ENCODE measurements at places on chromosomes 3 and 15. TPM values are rescaled to one million over a fixed set of nuclear protein-coding genes. Genes with fewer than 3 reads are reported as not detected.
A peak's percentile ranks its signal among the peaks of the same experiment; 100 is the strongest.

GRCh38 chr15:69854521-69855181, 243.1 kb downstream of the TLE3 start:
- peak; percentile 63 for DNase-seq

- no peak for DNase-seq
Observed at GRCh38 chr3:63990733-63991132, 32.6 kb downstream of the PSMD6 start.

DNA sequence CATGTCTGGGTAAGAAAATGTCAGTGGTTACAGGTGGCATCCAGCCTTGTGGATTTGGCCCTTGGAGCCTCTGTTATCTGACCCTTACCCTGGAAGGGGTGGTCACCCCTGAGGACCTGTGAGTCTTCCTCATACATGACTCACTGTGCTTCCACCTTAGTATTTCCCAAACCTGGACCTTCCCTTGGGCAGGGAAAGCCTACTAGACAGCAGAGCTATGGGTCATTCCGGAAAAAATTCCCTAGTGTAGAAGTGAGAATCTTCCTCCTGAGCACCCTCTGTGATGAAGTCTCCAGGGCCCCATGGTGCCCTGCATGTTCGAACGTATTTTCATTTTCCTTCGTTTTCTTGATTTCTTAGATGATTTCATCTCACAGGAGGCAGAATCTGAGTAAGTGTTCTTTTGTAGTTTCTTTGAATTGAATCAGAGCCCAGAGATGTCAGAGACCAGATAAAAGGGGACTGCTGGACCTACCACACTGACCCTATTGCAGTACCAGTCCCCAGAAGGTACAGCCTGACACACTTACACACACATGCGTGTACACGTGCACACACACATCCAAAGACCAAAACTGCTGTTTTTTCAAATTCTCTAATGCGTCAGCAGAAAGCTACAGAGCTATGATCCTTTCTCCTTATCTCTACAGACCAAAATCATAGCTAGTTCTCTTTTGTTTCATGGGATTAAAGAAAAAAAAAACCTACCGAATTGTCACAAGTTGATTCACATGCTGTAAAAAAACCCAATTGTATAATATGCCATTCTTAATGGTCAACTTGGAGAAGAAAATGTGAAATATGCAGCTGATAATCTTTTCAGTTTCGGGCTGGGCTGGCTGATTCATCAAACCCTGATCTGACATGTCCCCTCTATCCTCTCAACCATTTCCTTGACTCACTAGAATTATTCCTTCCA, 50.5 kb upstream of the ARHGEF3 start:
- no peak for DNase-seq

DNA sequence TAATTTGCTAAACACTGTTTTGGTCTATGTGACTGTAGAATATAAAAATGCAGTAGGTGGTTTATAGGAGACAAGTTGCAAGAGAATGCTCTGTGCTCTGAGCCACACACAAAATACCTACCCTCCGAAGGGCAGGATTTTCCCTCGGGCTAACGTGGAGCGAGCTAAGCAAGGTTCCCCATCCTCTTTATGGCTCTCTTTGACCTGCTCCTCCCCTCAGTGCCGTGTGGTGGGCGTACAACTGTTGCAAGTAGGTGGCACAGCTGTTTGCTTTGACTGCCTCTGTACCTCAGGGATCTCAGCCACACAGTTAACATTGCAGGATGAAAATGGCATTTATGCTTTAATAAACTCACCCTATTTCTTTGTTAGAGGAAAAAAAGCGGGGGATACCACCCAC, 339.1 kb downstream of the SATB1 start:
- DNase-seq: no peak

DNA sequence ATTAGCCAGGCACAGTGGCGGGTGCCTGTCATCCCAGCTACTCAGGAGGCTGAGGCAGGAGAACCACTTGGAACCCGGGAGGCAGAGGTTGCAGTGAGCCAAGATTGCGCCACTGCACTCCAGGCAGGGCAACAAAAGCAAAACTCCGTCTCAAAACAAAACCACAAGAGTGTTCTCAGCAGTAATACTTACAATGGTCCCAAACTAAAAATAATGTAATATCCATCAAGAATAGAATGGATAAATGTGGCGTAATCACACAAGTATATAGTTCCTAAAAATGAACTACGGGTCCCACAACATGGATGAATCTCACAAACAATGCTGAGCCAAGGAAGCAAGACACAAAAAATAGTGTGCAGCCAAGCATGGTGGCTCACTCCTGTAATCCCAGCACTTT, 39.2 kb downstream of the STAG1 start:
- DNase-seq: no peak

DNA sequence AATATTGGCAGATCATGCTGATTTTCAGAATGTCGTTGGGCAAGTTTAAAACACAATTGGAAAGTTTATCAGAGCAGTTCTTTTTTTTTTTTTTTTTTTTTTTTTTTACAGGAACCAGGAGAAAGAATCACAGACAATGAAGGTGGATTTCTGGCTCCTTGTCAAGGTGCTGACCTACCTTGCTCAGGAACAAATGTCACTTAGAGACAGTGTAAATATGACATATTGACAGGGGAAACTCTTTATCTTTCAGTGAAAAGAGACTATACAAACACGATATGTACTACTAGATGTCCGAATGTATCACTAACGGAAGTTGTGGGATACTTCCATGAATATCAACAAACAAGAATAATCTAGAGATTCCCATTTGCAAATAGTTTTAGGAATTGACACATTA, 237.3 kb downstream of the FMN1 start:
- DNase-seq: no peak

GRCh38 chr15:42046597-42046996, 25.8 kb upstream of the PLA2G4E start:
- DNase-seq: no peak

DNA sequence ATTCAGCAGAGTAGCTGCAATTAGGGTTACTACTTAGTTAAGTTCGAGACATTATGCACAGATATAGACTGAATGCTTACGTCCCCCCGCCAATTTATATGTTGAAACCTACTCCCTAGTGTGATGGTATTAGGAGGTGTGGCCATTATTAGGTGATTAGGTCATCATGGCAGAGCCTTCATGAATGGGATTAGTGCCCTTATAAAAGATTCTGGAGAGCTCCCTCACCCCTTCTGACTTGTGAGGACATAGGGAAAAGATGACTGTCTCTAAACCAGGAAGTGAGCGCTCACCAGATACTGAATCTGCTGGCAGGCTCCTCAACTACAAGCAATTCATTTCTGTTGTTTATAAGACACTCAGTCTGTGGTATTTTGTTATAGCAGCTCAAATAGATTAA, 25.6 kb upstream of the TEX9 start:
- DNase-seq: no peak

DNA sequence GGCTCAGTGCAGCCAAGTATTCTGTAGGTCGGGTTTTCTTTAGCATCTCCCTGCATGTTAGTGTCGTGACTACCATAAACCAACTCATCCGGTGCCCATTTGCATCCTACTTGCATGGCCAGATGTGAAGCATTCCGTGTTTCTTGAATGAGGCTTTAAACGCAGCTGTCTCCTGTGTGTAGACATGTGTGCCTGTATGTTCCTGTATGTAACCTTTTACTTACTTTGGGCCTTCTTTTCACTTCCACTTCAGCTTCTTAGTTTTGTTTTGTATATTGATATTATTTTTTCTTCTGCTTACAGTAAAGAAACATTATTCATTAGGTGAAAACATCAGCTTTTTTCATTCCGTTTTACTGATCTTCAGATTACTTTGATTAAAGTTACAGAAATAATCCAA, 267.9 kb downstream of the BBX start:
- DNase-seq: no peak

GRCh38 chr3:14118400-14119381, 6.0 kb downstream of the CHCHD4 start:
- no peak for DNase-seq

- DNase-seq: peak; percentile 3
Observed at GRCh38 chr3:96970211-96970610, 155.8 kb downstream of the EPHA6 start.

- DNase-seq: no peak
Observed at GRCh38 chr3:71026634-71027578, 556.6 kb downstream of the FOXP1 start.

GRCh38 chr3:50263478-50264382, 5.2 kb upstream of the SEMA3B start:
- no peak for DNase-seq

GRCh38 chr3:71288269-71288930, 295.1 kb downstream of the FOXP1 start:
- no peak for DNase-seq

GRCh38 chr15:39579487-39580116, 1.3 kb upstream of the THBS1 start:
- DNase-seq: peak; percentile 80

GRCh38 chr3:18652781-18653180, 227.6 kb upstream of the SATB1 start:
- DNase-seq: no peak

DNA sequence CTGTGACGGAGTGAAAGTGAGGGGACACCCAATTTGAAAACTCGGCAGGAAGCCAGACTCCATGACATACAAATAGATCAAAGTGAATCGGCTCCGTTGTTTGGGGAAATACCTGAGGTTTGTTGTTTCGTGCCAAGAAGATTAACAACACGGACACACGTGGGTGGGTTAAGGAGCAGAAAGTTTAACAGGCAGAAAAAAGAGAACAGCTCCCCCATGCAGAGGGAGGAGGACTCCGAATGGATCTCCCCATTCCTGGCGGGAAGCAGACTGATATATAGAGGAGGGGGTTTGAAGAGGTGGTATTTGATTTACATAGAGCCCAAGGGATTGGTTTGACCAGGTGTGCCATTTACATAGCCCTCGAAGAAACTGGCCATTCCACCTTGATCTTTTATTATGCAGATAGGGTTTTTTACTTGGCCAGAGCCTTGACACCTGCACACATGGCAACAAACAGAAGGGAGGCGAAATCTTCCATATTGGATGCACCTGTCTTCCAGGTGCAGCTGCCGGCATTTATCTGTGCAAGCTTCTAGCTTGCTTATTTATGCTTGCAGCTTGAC, 4.8 kb upstream of the SACM1L start:
- no peak for DNase-seq

DNA sequence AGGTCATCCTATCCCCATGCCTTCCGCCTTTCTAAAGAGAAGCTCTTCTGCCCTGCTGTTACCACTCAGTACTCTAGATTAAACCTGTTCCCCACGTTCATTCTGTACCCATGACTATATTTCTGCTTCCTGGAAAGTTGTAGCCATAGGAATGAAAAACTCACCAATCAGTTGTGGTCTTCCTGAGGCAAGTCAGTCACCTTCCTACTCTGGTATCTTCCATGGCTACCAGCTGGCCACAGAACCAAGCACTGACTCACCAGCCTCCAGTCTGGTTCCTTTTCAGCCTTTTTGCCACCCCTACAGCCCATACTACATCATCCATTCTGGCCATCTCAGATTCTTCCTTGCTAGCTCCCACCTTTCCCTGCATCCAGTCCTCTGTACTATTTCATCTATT, 46.4 kb downstream of the TMEM44 start:
- no peak for DNase-seq

GRCh38 chr3:64680334-64680733, 7.5 kb downstream of the ADAMTS9 start:
- DNase-seq: no peak

ATP13A5 gene
- total RNA-seq: not detected

ASB14 gene
- total RNA-seq: not detected

GOLGA8Q gene
- 2.3 TPM for total RNA-seq

AGTR1 gene
- total RNA-seq: 0.03 TPM

KNG1 gene
- not detected for total RNA-seq

RBP2 gene
- not detected for total RNA-seq

IL5RA gene
- not detected for total RNA-seq

DYNC1LI1 gene
- 41.1 TPM for total RNA-seq

NOX5 gene
- total RNA-seq: not detected

CADM2 gene
- total RNA-seq: not detected

RHCG gene
- total RNA-seq: not detected

TMEM212 gene
- not detected for total RNA-seq

SOX14 gene
- total RNA-seq: not detected

DNAJA4 gene
- total RNA-seq: not detected
